ENCODE measurements at places on chromosomes 1 and 21. TPM values are rescaled to one million over a fixed set of nuclear protein-coding genes. Genes with fewer than 3 reads are reported as not detected.

- no peak for DNase-seq
These were observed 14.9 kb upstream of the HMGCS2 start for GRCh38 chr1:119783354-119784185.

DNA sequence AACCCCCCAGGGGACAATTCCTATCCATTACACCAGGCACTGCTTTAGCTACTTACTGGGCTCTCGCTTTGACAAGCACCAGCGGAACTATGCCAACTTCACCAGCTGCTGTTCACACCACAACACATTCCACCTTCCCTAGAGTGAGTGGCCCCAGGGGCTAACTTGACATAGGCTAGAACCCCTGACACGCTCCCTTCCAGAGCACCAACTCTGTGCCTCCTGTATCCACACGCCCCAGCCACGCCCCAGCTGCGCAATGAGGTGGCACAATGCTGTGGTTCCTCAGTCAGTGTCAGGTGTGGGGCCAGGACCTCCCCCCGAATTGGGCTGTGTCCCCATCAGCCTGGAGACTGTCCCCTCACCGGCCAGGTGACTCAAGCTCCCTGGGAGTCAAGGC is 11.7 kb upstream of the FGR start:
- DNase-seq: no peak

The GNG4 gene
- 0.70 TPM for total RNA-seq

The CRNN gene
- total RNA-seq: not detected

The DYNLT4 gene
- 0.80 TPM for total RNA-seq

- DNase-seq: no peak
These were observed 136.6 kb downstream of the TOMM20 start for GRCh38 chr1:234992065-234992464.
